ENCODE measurements at places on chromosomes 5 and 9.

GRCh38 chr9:21336457-21336856 is 1.3 kb upstream of the KLHL9 start:
- DNase-seq: no peak

GRCh38 chr5:95519681-95520080 is 35.1 kb downstream of the SKIC3 start:
- DNase-seq: no peak

DNA sequence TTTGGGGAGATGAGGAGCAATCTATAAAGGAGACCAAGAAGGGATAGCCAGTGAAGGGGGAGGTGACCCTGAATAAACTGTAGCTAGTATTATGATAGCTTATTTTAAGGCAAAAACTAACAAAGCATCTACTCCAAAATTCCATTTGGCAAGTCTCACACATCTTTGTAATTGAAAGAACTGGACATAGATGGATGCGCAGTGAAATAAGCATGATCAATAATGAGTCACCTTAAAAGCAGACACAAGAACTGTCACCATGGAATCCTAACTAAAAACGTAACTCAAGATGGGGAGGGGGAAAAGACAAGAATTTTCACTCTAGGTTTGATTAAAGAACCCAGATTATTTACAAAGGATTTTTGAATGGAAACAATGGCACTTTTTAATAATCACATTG is 164.5 kb downstream of the MED27 start:
- DNase-seq: peak; percentile 67

GRCh38 chr5:39500551-39501175 is 75.9 kb upstream of the DAB2 start:
- DNase-seq: peak; percentile 32

- DNase-seq: no peak
These were observed 20.9 kb upstream of the HMCN2 start for GRCh38 chr9:130244548-130245165.

GRCh38 chr5:96292582-96293247 is 140.3 kb downstream of the PCSK1 start:
- DNase-seq: no peak

DNA sequence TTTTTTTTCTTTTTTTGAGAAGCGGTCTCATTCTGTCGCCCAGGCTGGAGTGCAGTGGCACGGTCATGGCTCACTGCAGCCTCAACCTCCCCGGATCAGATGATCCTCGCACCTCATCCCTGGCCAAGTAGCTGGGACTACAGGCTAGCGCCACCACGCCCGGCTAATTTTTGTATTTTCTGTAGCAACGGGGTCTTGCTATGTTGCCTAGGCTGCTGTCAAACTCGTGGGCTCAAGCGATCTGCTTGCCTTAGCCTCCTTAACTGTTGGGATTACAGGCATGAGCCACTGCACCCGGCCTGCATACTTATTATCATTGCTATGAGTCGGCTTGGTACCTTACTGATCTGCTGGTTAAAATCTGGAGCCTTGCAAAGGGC is 790 bp upstream of the IARS1 start:
- DNase-seq: peak; percentile 64

DNA sequence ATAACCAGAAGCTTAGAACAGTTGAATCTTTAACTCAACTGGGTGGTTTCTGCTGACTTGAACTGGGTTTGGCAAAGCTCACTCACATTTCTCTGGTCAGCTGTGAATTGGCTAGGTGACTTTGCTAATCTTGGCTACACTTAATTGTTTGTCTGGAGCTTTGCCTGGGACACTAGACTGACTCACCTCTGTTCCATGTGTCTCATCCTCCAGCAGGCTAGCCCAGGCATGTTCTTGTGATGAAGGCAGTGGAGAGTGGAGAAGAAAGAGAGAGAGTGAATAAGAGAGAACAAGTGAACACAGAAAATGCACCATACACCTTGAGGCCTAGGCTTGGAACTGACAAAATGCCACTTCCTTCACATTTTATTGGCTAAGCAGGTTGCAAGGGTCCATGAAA is 32.6 kb downstream of the SPATA31D1 start:
- DNase-seq: peak; percentile 33

DNA sequence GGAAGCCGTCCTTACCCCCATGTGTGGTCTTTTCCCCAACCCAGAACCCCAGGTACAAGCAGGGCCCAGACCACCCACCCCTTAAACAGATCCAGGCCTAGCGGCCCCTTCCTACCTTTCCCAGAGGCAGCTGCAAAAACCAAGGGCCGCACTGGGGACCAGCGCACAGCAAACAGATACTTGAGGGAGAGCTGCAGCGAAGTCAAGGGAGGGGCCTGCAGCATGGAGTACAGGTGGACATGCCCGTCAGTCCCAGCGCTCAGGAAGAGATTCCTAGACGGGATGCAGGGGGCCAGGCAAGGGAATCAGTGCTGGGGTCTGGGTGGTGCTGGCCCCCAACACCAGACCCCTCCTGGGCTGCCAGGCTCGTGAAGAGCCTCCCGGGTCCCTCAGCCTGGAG is 22.5 kb downstream of the DYNC2I2 start:
- DNase-seq: no peak

DNA sequence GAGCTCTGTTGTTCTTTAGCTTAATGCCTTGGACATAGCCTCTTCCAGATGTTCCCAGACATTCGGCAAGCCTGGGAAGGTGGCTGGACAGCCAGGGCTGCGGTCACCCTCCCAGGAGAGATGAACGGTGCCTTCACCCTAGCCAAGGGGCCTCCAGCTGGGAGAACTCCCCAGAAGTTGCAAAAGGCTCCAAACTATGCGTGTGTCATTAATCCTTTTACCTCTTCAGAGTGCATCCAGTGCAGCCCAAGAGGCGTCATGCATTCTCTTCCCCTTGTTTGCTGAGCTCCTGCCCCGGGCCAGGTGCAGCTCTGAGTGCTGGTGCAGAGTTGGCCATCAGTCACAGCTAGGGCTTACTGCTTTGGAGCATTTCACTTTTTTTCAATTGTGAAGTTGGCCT is 22.8 kb downstream of the HMCN2 start:
- no peak for DNase-seq

GRCh38 chr5:146027751-146028150 is 77.6 kb downstream of the PLAC8L1 start:
- peak; percentile 30 for DNase-seq

DNA sequence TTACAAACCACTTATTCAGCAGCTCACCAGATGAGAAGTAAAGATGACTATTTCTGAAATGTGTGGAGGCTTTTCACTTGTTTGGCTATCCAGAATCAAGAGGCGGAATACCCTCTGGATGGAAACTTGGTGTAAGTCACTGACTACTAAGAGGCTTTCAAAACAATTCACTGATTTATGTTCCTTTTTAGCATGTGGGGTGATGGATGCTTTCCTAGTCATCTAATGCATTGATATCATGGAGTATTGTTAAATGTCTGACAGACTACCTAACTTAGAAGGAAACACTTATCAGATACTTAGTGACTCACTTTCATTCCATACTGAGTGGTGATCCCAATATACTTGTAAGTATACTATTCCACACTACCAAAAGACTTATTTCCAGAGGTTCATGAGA is 141.4 kb downstream of the PLK2 start:
- peak; percentile 59 for DNase-seq

GRCh38 chr9:36174271-36174670 is 5.1 kb downstream of the CCIN start:
- no peak for DNase-seq

DNA sequence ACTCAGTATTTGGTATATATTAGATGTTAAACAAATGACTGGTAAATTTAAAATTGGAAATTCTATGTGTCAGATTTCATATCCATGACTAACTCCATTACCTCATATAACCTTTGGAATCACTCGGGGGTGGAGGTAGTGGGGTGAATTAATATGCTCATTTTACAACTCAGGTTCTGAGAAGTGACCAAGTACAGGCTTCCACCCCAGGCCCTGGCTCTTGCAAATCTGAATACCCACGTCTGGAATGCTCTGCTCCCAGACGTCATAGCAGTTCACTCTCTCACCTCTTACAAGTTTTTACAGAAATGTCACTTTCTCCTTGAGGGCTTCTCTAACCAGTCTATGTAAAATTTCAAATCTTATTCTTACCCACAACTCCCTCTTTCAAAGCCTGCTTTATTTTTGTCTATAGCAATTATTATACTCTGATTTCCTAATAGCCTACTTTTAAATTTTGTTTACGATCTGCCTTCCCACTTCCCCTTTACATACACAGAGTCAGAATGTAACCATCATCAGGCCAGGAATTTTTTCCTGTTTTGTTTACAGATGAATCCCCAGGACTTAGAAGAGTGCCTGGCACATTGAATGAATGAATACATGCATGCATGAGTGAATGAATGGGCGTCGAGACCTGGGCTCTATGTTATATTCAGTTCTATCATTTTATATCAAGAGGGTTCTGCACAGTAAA is 134.1 kb upstream of the IFNE start:
- DNase-seq: peak; percentile 97

DNA sequence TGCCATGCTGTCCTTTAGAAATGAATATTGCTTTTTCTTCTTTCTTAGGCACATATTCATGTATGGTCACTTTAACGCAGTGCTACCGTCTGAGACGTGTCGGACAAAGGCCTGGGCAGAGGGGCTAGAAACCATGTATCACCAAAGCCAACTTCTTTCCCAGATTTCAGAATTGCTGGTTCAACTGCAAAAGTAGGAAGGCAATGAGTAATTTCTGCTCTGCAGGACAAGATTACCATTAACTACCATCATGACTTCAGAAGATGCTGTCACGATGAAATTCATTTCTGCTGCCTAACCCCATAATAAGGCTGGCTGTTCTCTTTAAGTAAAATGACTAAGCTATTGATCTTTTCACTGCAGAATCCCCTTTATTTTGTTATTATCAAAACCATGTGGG is 306.7 kb downstream of the PDE4D start:
- DNase-seq: no peak

GRCh38 chr9:119020284-119020683 is 349.0 kb downstream of the BRINP1 start:
- DNase-seq: no peak

DNA sequence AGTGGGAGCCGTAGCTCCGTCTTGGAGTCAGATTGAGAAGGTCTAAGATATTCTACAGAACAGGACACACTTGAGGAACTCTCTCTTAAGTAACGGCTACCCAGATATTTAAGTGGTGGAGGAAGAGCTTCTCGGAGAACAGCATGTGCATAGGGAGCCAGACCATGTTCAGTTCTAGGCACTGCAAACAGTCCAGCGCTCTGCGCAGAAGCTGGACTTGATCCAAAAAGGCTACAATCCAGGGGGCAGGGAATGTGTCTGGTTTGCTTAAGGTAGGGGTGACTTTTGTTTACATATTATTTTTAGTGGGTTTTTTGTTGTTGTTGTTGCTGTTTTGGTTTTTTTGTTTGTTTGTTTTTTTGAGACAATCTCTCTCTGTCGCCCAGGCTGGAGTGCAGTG is 16.8 kb upstream of the CCL28 start:
- no peak for DNase-seq

- peak; percentile 20 for DNase-seq
These were observed 147.5 kb upstream of the FGF10 start for GRCh38 chr5:44536650-44537260.

- no peak for DNase-seq
These were observed 21.6 kb upstream of the CLPTM1L start for GRCh38 chr5:1366514-1366913.

DNA sequence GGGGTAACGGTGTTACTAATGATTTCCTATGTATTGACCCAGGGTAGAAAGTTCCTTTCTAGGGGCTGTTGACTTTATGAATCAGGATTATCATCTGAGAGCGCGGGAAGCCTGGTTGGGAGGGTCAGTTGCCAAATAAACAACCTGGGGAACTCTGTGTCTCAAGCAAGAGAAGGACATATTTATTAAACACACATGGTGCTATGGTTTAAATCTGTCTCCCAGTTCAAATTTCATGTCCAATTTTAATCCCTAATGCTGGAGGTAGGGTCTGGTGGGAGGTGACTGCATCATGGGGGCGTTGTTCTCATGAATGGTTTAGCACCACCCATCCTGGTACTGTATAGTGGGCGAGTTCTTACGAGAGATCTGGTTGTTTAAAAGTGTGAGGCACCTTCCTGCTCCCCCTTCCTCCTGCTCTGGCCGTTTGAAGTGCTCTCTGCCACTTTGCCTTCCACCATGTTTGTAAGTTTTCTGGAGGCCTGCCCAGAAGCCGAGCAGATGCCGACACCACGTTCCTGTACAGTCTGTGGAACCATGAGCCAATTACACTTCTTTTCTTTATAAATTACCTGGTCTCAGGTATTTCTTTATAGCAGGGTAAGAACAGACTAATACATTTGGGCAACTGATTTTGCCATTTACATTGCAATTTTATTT is 19.7 kb upstream of the GAS1 start:
- no peak for DNase-seq

GRCh38 chr5:150656191-150657132 is 4.6 kb upstream of the MYOZ3 start:
- DNase-seq: peak; percentile 65

GRCh38 chr5:21685522-21685921 is 1167.6 kb downstream of the CDH12 start:
- DNase-seq: peak; percentile 37

- peak; percentile 96 for DNase-seq
These were observed 111.9 kb downstream of the NR6A1 start for GRCh38 chr9:124659099-124659659.

DNA sequence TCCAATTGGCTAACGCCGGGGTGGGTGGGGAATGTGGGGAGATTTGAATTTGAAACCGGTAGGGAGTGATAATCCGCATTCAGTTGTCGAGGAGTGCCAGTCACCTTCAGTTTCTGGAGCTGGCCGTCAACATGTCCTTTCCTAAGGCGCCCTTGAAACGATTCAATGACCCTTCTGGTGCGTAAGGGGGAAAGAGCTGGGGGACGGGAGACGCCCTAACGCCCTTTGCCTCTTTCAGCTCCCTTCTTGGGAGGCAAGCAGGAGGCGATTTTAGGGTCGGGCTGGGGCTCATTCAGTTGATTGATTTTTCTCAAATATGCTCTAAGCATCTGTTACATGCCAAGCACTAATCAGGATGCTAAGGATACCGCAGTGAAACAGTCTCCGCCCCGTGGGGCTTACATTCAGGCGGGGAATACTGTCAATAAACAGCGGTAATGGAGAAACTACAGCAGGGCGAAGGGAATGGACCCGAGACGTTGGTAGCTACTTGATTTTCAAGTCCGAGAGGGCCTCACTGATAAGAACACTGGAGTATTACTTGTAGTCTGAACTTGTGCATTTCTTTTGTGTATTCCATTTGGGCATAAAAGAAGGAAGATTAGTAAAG is at the start of gene HMMR:
TSS of gene HMMR (plus strand) at position 71 of the 610 bp plus-strand sequence. CDS start at position 132, 61 bp downstream.
- peak; percentile 58 for DNase-seq

DNA sequence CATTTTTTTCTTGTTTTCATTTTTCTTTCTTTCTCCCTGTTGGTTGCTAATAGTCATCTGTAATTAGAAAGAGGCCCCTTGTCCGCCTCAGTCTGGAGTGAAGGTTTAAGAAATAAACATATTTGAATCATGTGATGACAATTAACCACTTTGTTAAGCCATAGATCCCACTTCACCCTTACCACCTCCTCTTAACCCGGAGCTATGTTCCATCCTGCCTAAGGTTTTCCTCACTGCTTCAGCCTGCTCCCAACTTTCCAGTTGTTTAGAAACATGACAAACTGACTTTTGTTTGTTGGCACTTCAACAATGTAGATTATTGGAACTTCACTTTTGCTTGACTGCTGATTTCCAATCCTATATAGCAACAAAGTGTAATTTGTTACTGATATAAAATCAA is 37.4 kb upstream of the SSBP2 start:
- DNase-seq: no peak

GRCh38 chr5:15831408-15831807 is 331.4 kb downstream of the FBXL7 start:
- DNase-seq: no peak

All from ELR (cell line).